Endodermal cell (in vitro differentiated cells): ENCODE measurements at places on chromosomes 13 and 19.

DNA sequence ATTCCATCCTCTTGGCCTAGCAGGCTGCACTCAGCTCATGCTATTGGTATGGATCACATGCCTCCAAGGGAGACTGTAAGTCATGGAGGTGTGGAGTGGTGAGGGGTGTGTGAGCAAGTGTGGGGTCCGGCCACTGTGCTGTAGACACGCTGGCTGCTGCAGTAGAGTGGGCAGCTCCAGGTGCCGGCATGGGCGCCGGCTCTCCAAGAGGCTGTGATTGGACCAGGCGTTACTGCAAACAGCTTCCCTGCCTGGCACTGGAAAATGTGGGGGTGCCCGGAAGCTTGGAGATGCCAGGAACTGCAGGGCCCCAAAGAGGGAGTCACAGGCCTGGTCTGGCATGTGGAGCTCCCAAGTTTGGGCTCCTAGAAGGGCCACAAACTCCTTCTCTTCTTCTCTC is 245.7 kb downstream of the GPC6 start:
- no peak for DNase-seq

- no peak for DNase-seq
Measured at GRCh38 chr13:32429433-32429909, 1.5 kb upstream of the N4BP2L1 start.

DNA sequence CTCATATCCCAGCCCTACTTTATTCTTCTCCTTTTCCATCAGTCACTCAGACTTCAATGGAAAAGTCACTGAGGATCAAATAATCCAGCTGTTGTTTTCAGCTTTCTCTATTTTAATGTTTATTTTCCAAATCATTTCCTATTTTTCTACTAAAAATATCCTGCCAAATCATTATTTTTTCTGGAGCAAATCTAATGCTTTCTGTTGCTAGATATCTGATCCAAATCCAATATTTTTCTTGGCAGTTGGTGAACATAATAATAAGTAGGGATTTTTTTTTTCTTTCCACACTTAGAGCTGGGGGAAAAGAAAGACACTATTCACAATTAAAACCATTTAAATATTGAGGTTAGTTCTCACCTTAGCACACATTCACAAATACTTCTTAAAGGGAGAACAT is 656.1 kb downstream of the DACH1 start:
- DNase-seq, result no peak

DNA sequence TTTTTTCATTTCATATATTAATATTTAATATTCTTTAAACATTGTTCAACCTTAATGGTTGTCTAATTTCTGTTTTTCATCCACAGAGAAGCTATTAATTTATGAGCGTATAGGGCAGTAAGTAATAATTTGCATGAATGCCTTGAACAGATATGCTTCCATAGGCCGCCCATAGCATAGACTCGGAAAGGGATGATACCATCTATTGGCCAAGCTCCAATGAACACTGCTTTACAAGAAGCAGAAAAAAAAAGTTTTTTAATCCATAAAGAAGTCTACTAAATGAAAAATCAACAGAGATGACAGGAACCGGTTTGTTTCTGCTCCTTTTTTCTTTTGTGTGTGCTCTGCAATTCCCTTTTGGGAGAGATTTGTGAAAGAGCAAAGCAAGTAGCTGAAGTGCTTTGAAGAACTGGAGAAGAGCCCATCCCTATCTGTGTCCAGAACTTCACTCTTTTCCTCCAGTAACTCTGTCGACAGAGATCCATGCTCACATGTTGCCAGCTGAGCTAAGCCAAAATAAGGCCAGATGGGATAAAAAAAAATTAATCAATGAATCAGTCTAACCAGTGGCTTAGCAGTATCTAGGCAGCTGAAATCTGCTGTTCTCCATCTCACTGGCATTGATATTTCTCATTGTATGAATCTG is 215.9 kb upstream of the SOX21 start:
- DNase-seq, result no peak

GRCh38 chr19:46349311-46349993 is 2.6 kb downstream of the PPP5C start:
- DNase-seq, result no peak

GRCh38 chr13:47117268-47117667 is 220.4 kb upstream of the HTR2A start:
- DNase-seq, result no peak

GRCh38 chr19:27993619-27994570 is 1219.1 kb downstream of the UQCRFS1 start:
- DNase-seq, result no peak

GRCh38 chr13:40362502-40362901 is 303.9 kb downstream of the FOXO1 start:
- DNase-seq, result no peak

DNA sequence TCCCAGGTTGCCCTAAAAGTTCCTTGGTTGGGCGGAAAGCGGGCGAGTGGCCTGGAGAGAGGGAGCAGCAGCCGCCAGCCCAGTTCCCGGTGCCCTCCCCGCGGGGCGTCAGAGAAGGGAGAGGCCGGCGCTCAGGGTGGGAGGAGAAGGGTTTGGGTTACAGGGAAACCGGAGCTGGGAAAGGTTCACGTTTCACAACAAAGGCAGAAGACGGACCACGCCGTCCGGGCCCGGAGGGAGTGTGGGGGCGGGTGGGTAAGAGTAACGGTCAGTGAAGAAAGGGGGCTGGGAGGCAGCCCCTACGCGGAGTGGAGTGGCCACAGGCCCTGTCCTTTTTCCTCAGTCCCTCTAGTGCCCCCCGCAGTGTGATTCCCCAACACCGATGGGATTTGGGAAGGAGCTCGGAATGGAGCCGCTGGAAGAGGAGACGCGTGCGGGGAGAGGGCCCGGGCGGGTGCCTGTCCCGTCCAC is 1.6 kb downstream of the SIX5 start:
- peak; percentile 90 for DNase-seq

DNA sequence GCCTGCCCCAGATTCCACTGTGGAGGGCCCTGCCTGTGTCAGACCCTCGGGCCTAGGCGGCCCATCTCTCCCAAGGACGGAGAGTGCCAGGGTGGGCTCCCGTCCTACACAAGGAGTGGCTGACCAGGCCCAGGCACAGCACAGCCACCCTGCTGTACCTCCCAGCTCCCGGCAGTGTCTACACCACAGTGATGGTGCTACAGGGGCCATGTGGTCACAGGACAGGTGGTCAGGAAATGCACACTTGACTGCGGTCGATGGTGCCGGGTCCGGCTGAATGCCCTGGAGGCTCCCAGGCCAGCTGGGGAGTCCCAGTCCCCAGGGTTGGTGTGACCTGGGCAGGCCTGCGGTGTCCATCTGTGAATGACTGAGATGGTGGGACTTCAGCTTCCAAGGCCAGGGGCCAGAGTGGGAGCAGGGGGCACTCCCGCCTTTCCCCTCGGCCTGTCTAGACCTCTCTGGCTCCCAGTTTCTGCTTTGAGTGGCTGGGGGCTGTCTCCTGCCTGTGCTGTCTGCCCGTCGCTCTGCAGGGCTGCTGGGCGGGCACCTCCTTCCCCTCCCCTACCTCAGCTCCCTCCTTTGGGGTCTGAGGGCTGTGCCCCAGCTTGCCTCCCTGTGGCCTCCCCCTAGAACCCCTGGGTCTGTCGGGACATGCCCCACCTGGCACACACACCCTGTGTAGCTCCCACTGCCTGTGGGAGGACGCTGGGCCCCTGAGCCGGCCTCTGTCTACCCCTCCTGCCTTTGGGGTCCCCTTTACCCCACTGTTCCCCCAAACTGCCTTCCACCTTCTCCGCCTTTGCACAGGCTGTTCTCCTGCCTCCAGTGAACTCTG is 12.5 kb downstream of the DDA1 start:
- peak; percentile 35 for DNase-seq

DNA sequence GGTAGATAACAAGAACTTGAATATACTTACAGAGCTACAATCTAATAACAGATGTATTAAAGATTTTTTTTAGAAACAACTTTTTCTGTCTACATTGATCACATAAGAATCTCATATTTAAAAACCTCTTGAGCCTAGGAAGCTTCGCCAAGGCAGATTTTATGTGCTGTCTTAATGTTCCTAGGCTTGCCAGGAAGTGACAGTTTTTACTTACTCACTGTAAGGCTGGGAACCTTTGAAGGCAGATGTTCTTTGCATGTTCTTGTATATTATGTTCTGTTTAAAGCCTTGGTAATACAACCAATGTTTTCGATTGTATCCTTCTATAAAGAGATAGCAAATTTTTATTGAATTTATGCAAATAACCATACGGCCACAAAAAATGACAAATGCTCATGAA is 492.7 kb downstream of the GPC5 start:
- no peak for DNase-seq

- DNase-seq, result no peak
Measured at GRCh38 chr13:33031277-33031676, 15.1 kb downstream of the KL start.

GRCh38 chr13:75836441-75836840 is 200.3 kb downstream of the LMO7 start:
- no peak for DNase-seq

DNA sequence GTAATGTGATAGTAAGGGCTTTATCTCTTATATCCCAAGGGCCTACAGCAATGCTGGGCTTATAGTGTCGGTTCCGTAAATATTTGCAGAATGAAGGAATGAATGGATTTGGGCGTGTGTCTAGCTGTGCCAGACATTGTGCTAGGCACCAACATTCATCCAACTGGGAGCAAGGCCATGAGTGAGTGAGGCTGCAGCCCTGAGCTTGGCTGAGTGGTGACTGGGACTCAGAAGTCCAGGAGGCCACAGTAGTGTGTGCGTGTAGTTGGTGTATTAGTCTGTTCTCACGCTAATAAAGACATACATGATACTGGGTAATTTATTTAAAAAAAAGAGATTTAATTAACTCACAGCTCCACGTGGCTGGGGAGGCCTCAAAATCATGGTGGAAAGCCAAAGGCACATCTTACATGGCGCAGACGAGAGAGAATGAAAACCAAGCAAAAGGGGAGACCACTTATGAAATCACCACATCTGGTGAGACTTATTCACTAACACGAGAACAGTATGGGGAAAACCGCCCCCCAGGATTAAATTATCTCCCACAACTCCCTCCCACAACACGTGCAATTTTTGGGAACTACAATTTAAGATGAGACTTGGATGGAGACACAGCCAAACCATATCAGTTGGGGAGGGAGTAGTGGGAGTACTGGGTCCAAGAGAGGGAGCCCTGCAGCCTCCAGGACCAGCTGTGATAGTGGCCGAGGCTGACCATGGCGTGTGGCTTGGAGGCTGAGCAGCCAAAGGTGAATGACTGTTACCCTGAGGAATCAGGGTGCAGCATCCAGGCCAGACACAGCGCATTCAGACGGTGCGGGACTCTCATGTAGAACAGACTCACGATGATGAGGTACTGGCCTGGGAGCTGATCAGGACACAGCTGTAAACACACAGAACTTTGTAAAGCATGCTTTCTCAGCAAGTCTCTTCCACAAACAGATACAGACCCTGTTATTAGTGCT is 104.6 kb downstream of the TEX26 start:
- DNase-seq, result no peak
